ENCODE measurements at places on chromosomes 6 and 20.

DNA sequence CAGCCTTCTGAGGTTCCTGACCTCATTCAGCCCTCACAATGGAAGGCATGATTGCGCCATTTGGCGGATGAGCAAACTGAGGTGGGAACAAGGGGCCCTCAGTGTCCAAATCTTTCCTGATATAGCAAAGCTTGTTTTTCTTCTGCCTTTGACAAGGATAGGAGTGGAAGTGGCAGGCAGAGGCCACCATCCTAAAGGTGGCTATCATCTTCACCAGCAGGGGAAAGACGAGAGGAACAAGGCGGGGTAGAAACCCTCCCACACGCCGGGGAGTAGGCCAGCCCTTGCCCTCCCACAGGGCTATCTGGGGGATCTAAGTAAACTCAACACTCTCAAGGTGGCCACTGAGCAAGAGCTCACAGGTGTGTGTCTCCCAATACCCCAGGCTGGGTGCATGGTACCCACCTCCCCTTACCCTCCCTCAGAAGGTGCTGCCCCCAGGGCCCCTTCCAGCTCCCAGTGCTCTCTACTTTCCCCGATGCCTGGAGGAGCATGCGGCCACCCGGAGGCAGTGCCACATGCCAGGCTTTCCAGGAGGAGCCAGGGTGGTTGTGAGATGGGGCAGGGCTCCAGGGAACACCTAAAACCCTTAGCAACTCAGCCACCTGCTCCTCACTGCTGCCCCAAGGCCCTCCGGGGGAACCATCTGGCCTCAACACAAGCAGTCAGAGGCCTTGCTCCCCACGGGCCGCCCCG, 11.2 kb downstream of the SPDEF start:
- no peak for DNase-seq

GRCh38 chr6:41358503-41358902, 23.1 kb downstream of the NCR2 start:
- DNase-seq, result no peak

- DNase-seq, result no peak
These were observed 283.3 kb upstream of the MANEA start for GRCh38 chr6:95294043-95294442.

DNA sequence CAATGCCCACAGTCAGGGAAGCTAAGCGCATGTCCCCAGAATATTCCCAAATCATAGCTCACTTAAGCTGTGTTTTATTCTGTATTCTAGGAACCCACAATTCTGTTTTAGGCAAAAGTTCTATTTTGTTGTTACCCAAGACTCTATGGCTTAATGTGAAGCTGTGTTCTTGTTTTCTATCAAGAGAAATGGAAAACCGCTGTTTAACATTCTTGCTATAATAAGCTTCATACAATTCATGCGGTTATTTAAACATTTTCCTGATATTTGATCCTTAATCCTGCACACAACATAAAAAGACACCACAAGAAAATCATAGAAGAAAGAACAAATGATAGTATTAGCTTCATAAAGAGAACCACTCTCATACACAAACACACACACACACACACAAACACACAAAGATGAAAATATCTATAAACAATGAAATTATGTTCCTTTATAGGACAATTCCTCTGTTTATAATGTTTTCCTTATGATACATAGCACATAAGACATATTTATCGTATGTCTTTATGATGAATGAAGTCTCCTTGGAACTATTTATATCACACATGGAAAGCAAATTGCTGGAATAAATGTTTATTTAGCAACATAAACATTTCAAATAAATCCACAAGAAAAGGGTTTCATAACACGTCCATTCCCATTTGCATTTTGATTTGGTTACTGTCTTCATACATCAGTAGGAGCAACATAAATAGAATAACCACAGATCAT, 16.4 kb upstream of the COL21A1 start:
- no peak for DNase-seq

- peak; percentile 79 for DNase-seq
These were observed 2.3 kb upstream of the TREM1 start for GRCh38 chr6:41288754-41289129.

DNA sequence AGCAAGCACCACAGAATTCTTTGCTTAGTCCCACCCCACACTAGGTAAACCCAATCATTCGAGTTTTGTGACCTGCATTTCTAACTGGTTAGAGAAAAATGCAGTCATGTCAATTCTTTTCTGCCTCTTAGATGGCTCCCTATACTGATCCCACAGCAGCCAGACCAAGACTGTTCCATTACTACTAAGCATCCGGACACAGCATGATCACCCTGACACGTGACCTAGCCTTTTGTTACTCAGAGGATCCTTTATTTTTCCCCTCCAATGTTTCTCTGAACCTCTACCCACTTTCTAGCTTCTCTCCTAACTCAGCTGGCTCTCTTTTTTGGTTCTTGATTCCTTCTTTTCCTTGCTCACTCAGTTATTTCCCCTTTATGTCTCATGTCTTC, 87.9 kb downstream of the PDE10A start:
- no peak for DNase-seq

DNA sequence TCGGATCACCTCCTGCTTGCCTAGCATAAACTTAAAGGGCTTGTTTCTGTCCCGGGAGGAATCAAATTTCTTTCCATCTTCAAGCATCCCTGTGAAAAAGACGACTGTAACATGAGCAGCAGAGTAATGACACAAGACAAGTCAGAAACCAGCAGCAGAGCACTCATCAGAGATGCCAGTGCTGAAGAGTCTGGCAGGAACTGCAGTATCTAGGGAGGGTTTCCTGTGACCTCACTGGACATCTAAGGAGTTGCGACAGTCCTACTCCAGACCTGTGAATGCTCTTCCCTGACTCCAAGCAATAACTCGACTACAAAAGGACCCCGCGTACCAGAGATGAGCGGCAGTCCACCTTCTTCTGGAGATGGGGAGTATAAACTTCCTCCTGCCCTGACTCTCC, 17.3 kb downstream of the FKBP1A start:
- DNase-seq, result peak; percentile 64

- DNase-seq, result peak; percentile 68
These were observed 156.2 kb upstream of the JARID2 start for GRCh38 chr6:15089569-15090144.

- no peak for DNase-seq
These were observed 470.4 kb downstream of the CDH26 start for GRCh38 chr20:60428651-60429050.

GRCh38 chr20:20083807-20084206, 31.5 kb downstream of the CFAP61 start:
- DNase-seq, result peak; percentile 39

- no peak for DNase-seq
These were observed 27.2 kb downstream of the MCUR1 start for GRCh38 chr6:13787137-13787536.

DNA sequence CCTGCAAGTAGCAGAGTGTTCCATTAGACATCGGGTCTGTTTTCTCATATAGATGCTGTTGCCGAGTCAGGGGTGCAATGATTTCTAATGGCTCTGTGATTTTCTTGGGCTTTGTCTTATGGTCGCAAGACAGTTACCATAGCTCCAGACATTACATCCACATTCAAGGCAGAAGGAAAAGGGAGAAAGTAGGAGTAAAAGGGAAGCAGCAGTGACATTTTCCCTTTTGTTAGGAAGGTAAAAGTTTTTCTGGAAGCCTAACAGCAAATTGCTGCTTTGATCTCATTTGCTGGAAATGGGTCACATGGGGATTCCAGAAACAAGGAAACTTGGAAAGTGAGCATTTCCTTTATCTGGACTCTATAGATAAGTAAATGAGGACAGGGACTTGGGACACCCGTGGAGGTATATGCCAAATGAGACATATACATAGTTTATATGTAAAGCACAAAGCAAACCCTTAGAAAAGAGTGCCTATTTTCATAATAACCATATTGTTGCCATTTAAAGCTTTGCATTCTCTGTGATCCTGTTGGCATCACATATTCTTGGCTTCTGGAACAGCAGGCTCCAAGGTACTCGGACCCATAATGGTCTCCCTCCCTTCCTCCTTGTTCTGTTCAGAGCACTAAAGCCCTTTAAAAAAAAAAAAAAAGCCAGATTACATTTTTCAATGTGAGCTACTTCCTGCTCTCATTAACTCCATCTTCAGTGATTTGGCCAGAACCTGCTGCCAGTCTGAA, at the start of gene C20orf202:
TSS of gene C20orf202 (plus strand) at position 693 of the 743 bp plus-strand sequence. CDS start 132 bp downstream, outside the sequence.
- no peak for DNase-seq

All from DMS79 (cell line).